GOT3 (cell line): ENCODE measurements at places on chromosomes 2 and 18.

GRCh38 chr18:12776821-12777471 lies 74.1 kb downstream of the PSMG2 start:
- DNase-seq = no peak

DNA sequence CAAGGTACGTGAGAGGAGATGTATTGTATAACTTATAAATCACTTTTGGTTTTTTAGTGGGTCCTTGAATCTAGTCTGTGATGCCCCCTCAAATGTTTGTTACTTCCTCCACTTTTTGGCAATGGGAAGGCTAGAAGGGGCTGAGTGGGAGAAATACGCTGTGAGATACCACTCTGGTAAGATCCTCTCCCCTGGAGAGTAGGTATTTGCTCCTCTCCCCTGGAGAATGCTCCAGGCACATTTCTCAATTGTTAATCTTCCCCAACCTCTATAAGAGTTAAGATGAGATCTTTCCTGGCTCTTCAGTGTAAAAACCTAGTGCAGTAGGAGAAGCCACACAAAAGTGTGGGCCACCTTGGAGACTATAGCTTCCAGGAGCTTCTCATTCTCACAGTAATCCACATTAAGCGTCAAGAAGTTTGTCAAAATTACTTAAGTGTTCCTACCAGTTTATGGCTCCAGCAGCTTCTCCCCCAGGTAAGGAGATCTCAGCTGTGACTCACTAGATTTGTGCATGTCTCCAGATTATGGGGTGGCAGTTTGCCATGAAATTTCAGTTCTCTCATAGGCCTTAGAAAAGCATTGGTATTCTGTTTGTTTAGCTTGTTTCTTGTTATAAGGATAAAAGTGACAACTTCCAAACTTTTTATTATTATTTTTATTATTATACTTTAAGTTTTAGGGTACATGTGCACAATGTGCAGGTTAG lies 182.6 kb downstream of the FSIP2 start:
- DNase-seq = no peak

DNA sequence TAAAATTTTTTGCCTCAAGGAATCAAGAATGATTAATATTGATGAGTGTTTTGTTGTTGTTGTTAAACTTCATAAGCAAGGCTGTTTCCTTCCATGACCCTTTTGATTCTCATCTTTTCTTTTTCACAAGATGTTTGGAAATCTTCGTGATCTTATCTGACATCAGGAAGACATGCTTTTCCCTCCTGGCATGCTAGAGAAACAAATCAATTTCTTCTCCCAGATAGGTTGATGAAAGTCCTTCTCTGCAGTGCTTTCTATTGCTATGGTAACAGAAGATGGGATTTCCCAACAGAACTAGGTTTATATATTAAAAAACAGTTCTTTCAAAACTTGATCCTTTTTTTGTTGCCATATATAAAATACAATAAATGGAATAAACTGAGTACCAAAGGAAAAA lies 85.2 kb downstream of the EML6 start:
- DNase-seq = no peak

GRCh38 chr2:177353187-177353478 lies 39.4 kb upstream of the AGPS start:
- no peak for DNase-seq

DNA sequence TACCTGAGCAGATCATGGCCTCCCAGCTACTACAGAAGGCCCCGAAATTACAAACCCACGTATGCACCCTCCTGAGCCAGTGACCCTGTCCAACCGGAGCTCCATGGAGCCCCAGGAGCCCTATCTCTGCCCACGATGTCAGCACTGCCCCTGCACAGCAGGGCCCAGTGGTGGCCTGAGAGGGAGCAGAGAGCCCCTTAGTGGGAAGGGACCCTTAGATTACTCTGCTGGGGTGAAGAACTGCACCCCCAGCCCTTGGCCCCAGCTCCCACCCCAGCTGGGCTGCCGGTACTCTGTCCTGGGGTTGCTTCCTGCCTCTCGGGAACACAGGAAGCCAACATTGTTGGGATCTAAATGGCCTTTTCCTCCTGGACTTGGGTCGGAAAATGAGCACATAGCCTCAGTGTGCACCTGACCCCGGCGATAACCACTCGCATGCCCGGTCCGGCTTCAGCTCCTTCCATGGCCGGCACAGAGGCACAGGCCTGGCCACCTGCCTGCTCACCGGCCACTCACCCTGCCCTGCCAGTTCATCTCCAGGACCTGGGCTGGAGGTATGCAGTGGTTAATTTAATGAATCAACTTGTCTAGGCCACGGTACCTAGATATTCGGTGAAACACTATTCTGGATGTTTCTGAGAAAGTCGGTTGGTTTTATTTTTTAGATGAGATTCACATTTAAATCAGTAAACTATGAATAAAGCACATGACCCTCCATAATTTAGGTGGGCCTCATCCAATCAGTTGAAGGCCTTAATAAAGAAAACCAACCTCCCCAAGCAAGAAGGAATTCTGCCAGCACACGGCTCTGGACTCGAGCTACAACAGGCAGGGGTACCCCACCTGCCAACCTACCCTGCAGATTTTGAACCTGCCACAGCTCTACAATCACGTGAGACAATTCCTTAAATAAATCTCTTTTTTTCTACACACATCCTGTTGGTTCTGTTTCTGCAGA lies 19.2 kb downstream of the TNS1 start:
- no peak for DNase-seq

- no peak for DNase-seq
Measured at GRCh38 chr2:40512256-40512655, 60.4 kb upstream of the SLC8A1 start.

GRCh38 chr2:233163486-233164103 lies 87.9 kb upstream of the ATG16L1 start:
- no peak for DNase-seq

DNA sequence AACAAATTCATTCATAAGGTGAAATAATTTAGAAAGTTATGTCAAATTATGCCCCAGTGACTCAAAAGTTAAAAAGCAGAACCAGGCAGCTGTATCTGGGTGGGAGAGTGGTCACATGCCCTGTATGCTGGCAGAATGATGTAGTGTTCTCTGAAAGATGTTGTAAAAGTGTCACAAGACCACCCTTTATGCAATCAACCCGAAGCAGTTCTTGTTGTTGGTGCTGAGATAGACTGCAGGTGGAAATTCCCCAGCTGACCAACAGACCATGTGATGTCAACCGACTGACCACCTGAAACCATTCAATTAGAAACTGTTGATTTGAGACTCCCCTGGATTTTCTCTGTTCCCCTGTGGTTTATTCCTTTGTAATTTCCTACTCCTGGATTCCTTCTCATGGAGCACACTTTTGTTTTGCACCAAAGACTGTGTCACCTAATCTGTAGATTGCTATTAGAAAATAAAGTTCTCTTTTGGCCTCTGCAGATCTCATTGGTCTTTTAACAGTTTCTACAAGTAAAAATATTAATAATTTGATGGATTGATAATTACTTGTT lies 1341.3 kb upstream of the LRRTM1 start:
- no peak for DNase-seq

GRCh38 chr2:56648802-56649201 lies 465.0 kb downstream of the CCDC85A start:
- no peak for DNase-seq

- DNase-seq = no peak
Measured at GRCh38 chr2:98749066-98749450, 18.1 kb upstream of the MGAT4A start.

- DNase-seq = no peak
Measured at GRCh38 chr2:60438653-60439052, 114.8 kb downstream of the BCL11A start.

DNA sequence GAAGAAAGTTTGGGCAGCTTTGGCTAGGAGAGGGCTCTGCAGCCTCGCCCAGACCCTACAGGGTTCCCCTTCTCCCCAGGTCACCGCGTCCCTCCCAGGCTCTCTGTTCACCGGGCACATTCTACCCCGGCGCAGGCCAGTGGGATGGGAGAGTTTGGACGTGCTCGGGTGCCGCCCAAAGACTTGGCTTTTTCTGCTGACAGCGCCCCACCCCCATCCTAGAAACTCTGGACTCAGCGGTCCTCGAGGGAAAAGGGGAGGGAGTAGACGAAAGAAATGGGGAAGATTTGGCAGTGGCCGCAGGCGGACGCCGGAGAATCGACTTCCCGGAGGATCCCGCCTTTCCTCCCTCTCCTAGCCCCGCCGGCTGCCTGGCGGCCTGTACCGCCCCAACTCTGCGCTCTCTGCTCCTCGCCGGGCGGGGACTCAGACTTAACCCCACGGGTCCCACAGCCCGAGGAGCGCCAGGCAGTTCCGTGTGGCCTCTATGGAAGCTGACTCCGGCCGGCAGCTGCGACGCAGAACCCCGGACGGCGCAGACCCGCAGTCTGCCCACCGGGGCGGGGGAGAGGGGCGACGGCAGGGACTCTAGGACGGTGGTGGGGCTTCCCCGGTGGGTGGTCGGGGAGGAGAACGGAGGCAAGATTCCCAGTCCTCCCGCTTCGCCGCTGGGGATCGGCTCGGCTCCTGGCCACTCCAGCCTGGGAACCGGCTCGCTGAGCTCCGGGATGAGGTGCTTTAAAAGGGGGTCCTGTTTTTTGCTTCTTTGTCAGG lies 863 bp upstream of the SIX2 start:
- DNase-seq = peak; percentile 52

DNA sequence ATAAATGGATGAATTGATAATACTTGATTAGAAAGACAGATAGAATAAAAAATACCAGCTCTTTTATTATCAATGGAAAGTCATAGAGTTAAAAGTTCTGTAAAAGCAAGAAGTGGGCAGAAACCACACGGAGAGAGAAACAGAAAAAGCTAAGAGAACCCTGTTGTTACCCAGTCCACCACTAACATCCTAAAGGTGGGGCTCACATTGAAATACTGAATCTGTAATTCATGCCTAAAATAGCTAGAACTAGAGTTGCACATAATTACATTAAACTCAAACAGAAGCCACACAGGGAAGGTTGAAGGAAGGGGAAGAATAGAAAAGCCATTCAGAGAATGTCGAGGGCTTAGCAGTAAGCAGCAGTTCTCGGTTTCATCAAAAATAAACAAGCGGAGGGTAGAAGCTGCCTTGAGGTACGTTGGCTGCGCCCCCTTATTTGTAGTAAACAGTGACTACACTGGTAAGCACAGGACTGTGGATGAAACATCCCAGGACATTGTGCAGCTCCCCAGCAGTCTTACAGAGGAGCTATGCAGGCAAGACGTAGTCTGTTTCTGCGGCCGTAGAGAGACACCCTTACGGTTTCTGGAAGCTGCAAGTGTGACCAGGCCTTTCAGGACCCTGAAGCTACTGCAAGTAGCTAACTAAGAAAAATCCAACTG lies 1247.0 kb upstream of the GYPC start:
- no peak for DNase-seq

GRCh38 chr18:69916412-69916811 lies 31.3 kb downstream of the CD226 start:
- DNase-seq = no peak

DNA sequence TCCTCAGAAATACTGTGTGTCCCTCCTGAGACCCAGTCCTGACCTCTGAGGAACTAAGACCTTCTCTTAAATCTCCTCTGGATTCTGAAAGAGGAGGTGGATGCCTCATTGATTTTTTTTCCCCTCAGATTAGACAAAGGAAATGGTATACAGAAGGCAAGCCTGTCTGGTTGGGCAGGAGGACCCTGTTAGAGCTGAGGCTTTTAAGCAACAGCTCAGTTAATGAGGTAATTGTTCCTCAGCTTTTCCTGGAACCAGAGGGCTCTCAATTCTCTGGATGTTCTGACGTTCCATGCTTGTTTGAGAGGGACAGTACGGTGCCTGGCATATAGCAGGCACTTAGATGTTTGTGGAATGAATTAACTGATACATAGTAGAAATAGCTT lies 61.7 kb upstream of the MCFD2 start:
- DNase-seq = no peak

DNA sequence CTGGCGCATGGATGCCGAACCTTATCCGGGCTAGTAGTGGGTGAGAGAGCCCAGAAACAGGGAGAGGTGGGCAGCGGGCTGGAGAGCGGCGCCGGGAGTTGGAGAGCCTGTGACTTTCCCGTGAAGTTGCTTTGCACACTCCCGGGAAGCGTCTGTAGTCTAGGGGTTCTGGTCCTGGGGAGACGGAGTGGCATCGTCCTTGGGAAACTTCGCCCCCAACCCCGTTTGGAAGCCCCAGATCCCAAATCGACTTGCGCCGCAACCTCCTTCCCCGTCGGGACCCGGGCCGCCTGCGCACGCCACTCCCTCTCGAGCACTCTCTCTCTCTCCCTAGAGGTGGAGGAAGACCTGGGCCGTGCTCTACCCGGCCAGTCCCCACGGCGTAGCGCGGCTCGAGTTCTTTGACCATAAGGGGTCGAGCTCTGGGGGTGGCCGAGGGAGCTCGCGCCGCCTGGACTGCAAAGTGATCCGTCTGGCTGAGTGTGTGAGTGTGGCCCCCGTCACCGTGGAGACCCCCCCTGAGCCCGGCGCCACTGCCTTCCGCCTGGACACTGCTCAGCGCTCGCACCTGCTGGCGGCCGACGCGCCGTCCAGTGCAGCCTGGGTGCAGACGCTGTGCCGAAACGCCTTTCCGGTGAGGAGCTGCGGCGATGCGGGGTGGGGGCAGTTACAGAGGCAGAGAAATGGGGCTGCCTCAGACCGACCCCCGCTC lies 456 bp downstream of the DOK1 start:
- no peak for DNase-seq

DNA sequence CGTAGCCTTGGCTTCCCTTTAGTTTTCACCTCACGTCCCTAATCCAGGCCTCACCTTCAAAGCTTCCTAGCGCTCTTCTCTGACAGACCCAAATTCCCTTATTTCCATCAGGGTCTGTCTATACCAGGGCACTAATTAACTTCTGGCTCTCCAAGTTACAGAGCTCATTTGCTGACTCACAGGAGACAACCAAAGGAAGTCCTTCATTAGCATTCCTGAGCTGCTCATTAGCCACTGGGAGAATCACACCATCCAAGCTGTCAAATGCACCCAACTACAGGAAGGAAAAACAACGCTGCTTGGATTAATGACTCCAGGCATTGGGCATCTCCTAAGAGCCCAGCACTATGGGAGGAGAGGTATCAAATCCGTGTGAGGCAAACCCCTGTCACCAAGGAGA lies 109.8 kb upstream of the ALK start:
- no peak for DNase-seq

DNA sequence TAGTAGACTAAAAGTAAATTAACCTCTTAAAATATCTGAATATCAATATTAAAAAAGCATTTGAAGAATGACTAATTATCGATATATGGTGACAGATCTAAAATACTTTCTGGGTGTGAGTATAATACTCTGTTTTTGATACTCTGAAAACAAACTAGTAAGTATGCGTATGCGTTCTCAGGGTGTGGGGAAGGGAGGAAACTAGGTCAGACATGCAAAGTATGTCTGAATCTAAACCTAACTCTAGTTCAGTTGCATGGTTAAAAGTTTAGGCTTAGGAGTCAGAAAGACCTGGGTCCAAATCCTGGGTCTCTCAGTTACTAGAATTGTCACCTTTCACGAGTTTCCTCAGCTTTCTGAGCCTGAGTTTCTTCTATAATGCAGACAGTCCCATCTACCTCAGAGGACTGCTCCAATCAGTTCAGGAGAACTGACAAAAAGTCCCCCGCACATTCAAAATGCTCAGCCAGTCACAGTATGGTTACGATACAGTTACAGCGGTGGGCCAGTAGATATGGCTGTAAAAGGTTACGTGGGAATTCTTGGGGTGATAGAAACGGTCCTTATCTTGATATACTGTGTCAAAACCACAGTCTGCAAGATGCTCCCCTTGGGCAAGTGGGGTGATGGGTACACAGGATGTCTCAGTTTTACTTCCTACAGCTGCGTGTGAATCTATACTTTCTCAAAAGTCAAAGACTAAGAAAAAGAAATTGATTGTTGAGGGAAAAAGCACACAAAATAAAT lies 29.2 kb downstream of the UNC50 start:
- DNase-seq = no peak
